Urinary bladder (tissue), 4 donors: ENCODE measurements at places on chromosomes 13 and 19. TPM values are rescaled to one million over a fixed set of nuclear protein-coding genes. Genes with fewer than 3 reads are reported as not detected.
A peak's percentile ranks its signal among the peaks of the same experiment; 100 is the strongest.

Gene SCEL
- total RNA-seq = 0.69 TPM

DNA sequence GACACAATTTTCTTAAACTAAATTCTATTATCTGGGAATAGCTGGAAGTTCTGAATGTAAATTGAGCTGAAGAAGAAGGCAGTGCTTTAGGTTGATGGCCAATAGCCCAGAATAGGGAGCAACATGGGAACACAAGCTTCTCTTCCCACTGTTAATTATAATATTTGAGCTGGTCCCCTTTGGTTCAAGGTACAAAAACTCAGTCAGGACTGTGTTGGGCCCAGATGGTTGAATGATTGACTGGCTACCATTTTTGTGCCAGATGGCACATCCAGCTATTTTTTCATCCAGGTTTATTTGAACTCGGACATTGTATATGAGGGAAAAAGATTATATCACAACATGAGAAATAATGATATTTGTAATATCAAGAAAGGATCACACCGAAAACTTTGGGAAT is 458.9 kb downstream of the SLITRK1 start:
- no peak for DNase-seq

DNA sequence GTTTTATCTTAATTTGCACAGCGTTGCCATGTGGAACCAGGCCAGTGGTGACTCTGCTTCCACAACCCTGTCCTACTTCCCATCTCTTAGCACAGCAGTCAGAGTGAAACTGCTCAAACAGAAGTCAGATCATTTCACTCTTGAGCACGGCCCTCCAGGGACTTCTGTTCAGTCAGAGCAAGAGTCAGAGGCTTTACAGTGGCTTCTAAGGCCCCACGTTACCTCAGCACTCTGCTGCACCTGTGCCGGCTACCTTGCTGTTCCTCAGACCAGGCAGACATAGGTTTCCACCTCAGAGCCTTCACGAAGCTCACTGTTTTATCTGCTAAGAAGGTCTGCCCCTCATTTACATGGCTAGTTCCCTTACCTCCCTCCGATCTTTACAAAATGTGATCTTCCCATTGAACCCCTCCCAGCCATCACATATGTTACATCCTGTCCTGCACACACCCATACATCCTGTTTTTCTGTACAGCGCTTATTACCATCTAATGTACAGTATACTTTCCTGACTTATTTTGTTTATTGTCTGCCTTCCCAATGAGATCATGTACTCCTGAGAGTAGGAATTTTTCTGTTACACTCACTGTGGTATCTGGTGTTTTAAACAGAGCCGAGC is 41.6 kb downstream of the TM9SF2 start:
- DNase-seq = no peak

Gene ARL11
- total RNA-seq = 0.69 TPM

- DNase-seq = peak; percentile 42
Observed at GRCh38 chr19:46975925-46976782, 43.5 kb upstream of the NPAS1 start.

GRCh38 chr19:58274771-58275201 is 4.0 kb upstream of the ZNF8 start:
- DNase-seq = no peak

DNA sequence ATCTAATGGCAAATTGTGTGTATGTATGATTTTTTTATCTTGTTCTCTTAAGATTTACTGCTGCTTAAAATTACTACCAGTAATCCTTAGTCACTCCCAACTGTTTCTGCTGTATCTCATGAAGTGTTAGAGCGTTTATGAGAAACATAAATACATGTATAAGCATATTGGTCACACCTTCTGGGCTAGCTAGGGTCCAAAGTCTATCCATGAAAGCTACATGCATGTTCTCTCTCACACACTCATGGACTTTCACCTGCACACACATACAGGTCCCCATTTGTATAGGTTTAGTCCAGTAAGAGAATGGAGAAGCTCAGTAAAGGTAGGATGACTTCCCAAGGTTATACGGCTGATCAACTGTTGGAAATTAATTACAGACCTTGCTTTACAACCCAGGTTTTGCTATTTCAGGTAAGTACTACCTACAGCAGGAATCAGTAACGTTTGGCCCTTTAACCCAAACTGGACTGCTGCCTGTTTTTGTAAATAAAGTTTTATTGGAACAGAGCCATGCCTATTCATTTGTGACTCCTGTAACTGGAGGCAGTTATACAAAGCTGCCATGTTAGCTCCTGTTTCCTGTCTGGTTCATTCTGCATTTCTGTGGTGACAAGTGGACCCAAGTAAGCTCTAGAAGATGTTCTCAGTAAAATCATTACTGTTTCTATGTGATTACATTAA is 15.3 kb downstream of the METTL21C start:
- DNase-seq = no peak

- no peak for DNase-seq
Observed at GRCh38 chr13:91053318-91054065, 294.0 kb upstream of the MIR17HG start.

DNA sequence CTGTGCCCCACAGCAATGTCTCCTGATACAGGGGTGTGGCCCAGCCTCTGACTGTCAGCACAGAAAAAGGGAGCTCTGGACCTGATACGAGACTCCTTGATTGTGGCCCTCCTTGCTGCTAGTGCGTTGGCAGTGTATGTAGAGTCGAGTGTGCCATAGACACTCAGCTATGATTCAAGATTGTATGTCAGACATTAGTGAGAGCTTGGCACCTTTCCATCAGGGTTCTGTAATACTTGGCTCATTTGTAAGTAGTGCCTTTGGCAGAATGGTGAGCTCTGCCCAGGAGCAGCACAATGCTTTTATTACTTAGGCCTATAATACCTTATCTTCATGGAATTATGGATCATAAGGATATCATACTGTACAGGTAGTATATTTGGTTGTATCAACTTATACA is 83.4 kb downstream of the ATP8A2 start:
- DNase-seq = no peak

GRCh38 chr19:33193269-33193864 is 763 bp upstream of the LRP3 start:
- DNase-seq = no peak

Gene IL4I1
- total RNA-seq = 0.58 TPM

Gene SOX1
- total RNA-seq = not detected

Gene SYT5
- total RNA-seq = 0.74 TPM

DNA sequence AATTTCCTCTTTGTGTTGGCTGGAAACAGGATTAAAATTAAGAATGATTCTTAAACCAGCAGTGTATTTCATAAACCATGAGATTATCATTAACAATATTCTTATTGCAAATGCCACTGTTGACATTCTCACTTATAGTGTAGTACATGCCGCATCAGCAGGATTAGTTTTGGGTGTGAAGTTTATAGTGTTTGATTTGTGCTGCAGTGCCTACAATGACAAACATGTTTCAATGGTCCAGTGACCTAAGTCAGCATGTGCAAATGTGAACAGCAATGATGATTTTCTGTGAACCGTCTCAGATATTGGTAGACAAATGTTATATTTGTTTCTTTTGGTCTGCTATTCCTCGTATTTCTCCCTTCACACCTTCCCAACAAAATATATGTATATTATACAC is 49.8 kb upstream of the TDRD3 start:
- no peak for DNase-seq

GRCh38 chr19:30240904-30241695 is 131.1 kb upstream of the ZNF536 start:
- DNase-seq = no peak
